H7 (cell line): ENCODE measurements at places on chromosomes 6 and 20.

DNA sequence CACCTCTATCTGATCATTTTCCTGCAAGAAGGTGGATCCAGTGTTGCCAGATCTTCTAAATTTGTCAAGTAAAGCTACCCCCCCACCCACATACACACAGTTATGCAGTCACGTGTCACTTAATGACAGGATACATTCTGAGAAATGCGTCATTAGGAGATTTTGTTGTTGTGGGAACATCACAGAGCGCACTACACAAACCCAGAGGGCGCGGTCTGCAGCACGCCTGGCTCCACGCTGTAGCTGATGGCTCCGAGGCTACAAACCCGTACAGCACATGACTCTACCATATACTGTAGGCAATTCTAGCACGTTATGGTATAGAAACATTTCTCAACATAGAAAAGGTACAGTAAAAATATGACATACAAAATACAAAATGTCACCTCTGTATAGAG lies 126.9 kb downstream of the SYCP2 start:
- no peak for DNase-seq

- no peak for DNase-seq
Observed at GRCh38 chr6:43833996-43834390, 64.0 kb downstream of the VEGFA start.

DNA sequence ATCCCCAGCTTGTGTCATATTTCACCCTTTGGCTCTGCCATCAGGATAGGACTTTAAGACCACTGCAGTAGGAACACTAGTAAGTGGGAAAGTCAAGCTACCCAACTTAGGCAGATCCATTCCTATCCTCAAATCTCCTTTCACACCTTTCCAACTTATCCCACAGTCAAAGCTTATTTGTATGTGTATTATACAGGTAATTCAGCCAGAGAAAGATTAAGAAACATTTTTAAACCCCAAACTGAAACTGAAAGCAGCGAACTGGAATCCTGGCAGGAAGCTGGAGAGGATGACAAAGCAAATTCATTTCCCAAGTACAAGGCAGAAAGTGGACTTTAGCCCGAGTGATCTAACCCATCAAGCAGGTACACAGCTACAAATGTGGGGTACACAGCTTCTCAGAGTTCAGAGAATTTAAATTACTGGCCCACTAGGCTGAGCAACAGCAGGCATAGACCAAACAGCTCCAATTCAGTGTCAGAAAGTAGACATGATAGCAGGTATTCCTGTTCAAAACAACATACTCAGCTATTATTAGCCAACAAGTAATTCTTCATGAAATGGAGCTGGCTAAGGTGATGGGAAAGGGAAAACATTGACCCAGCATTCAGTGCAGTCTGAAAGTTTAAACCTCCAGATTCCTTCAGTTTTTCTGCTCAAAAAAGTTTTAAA lies 39.1 kb downstream of the ILRUN start:
- no peak for DNase-seq

- DNase-seq, result no peak
Observed at GRCh38 chr6:142883011-142883410, 62.0 kb downstream of the HIVEP2 start.

DNA sequence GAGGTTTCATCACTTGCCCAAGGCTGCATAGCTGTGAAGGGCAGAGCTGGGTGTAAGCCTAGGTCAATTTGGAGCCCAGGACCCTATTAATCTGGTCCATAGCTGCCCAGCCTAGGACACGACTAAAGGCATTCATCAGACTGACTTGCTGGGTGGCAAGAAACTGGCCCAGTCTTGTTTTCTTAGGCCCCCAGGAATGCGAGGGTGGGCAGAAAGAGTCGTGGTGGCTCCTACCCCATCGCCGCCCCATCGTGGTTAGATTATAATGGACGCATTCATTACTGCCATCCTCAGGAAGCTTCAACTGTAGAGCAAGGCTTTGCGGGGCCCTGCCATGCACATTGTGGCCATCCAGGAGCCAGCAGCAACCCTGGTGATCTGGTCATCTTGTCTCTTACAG lies 16.1 kb downstream of the DYNLRB1 start:
- DNase-seq, result no peak

GRCh38 chr6:162773996-162774395 lies 46.2 kb downstream of the PACRG start:
- DNase-seq, result no peak

- no peak for DNase-seq
Observed at GRCh38 chr20:57251344-57251743, 15.1 kb downstream of the BMP7 start.

GRCh38 chr6:106413722-106414121 lies 53.2 kb downstream of the CRYBG1 start:
- DNase-seq, result no peak

DNA sequence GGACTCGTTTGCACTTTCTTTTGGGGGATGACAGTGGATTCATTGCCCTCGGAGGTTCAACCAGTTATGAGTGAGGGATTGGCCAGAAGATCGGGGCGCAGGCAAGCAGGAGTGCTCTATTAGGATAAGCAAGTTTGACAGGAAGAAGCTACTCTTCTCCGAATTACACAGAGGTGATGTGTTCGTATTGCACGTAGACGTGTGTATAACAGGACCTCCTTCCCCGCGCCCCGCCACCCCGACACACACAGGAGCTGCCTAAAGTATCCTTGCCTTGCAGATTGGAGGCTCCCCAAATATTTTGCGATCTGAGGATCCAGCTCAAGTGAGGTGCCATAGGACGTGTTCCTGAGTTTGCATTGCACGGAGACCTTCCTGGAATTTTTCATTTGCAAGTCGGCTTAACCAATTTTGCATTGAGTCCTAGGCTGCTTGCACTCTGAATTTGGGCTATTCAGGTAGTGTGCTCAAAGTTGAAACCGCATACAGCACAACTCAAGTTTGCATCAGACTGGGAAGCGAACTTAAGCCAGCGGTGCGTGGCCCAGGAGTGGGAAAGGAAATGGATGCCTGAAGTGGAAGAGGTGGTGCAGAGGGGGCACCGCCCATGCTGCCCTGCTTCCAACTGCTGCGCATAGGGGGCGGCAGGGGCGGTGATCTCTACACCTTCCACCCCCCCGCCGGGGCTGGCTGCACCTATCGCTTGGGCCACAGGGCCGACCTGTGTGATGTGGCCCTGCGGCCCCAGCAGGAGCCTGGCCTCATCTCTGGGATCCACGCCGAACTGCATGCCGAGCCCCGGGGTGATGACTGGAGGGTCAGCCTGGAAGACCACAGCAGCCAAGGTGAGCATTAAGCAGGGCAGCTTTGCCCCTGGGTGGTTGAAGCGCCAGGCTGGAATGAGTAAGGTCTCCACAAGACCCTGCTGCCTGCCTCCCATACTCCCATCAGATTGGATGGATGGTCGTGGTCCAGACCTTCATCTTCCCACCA lies 770 bp downstream of the TCF19 start:
- peak; percentile 89 for DNase-seq

DNA sequence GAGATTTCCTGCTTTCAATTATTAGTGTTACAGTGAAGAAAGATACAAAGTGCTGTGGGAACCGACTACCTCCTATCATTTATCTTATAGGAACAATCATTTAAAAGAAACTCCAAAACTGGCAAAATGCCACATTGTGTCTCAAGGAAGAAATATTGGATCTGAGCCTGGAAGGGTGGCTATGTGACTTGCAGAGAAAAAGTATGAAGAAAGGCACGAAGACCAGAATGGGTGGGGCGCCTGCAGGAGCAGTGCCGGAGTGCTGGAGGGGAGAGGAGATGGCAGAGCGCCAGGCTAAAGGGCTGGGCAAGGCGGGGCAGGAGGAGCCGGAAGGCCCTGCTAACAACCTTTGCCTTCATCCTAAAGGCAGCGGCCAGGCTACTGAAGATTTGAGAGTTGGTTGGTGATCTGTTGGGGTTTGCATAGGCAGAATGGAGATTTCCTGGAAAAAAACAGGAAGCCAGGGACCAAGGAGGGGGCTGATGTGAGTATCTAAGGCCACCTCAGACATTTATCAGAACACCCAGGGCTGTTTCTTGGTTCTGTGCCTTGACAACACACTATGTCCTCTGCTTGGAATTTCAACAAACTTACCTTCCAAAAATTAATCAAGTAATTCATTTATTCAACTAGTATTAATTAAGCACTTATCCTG lies 125.6 kb downstream of the MAFB start:
- no peak for DNase-seq

- DNase-seq, result no peak
Observed at GRCh38 chr6:108927927-108928326, 79.7 kb downstream of the ARMC2 start.

DNA sequence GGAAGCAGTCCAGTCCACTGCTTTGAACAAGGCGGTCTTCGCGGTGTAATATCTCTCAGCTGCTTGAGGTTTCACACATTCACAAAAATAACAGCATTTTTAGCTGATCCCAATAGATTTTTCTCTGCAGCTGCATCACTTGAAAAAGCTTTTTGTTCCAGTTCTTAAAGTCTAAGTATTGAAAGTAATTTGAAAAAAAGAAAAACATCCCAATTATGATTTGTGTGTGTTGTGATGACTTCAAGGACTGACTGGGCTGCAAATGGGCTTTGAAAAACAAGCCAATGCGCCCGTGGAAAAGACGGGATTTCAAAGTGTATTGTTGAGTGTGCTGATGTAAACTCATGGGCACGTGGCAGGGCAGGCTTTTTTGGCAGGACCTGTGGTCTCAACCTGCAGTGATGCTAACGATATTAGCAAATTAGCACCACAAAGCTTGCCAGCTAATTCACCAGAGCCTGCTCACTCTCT lies 151.1 kb downstream of the TMEM242 start:
- DNase-seq, result no peak

DNA sequence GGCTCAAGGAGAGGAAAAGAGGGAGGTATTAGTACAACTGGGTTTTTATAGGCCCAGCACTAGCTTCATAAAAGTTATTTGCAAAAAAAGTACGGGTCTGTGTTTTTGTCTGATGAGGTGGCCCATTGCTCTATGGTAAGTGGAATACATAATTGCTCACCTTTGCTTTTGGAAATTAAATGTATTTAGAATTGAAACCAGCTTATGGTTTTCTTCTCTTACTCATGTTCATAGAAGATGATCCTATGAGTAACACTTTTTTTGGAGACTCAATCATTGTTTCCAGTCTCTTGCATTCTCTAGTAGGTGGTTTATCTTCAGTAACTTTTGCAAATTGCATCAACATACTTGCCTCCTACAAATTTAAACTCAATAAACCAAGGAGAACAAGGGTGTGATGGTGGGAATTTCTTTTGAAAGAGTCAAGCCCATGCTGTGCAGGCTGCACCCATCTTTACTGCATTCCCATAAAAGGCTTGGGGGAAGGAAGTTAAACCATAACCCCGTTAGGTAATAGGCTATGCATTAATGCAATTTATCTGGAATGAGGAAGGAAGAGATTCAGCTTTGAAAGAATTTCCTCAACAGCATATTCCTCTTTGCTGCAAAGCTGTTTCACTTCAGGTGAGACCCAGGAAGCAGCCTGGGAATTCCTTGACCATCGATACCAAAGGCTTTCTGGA lies 48.5 kb upstream of the EDN1 start:
- no peak for DNase-seq

- DNase-seq, result no peak
Observed at GRCh38 chr20:43752561-43753301, 25.9 kb upstream of the GTSF1L start.

GRCh38 chr20:11867291-11867919 lies 50.3 kb upstream of the BTBD3 start:
- DNase-seq, result no peak

DNA sequence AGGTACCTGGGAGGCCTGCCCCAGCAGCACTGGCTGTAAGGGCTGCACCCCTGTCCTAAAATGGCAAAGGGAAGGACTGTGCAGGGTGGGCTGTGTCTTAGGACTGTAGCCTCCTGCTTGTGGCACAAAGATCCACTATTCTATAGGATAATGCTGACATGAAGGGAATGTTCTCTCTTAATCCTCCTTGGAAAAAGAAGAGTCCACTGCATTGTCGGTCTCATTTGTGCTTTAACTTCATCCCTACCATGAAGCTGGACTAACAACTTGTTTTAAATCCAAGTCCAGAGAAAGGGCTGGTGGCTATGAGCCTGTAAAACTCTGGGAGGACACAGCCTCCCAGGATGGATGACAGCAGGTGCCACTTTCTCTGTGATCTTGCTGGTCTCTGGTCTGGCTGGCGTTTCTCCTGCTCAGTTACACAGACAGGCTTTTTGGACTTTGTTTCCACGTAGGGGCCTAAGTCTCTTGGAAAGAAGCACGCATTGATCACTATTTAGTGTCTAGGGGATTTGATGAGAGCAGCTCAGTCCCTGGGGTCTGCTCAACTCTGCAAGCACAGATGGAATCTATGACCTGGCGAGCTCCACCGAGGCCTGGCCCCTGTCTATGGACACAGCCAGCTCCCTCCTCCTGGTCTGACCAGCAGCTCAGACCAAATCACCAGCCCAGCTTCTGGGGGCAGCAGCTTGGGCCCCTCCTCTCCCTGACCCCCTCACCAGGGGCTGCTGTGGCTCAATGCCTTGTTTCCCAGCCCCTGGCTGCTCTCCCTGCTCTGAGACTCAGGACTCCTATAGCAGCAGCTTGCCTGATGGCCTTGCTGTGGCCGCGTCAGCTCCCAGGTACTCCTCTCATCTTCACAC lies 4.8 kb downstream of the CST3 start:
- no peak for DNase-seq

DNA sequence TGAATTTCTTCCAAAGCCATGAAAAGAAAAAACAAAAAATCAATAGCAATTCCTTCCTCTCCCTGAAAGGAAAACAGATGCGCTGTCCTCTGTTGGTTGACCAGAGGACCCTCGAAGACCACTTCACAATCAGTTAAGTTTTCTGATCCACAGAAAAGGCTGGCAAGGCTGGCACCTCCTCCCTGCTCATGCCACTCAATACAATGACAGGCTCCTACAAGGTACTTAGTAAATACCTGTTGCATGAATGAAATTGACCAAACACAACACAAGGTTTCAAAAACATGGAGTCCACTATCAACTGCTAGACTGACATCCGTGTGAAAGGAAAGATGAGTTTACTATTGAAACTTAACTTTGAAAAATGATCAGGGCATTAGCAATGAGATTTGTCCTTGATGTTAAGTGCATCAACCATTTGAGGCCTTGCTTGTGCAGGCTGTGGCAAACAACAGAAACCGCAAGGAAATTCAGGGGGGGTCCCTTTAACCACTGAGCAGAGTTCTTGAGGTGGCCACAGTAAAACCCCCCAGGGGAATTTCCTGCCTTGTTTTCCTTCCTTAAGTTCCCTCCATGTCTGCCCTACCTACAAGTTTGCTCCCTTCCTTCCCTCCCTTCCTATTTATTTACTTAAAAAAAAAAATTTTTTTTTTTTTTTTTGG lies 27.9 kb upstream of the RTF2 start:
- no peak for DNase-seq

DNA sequence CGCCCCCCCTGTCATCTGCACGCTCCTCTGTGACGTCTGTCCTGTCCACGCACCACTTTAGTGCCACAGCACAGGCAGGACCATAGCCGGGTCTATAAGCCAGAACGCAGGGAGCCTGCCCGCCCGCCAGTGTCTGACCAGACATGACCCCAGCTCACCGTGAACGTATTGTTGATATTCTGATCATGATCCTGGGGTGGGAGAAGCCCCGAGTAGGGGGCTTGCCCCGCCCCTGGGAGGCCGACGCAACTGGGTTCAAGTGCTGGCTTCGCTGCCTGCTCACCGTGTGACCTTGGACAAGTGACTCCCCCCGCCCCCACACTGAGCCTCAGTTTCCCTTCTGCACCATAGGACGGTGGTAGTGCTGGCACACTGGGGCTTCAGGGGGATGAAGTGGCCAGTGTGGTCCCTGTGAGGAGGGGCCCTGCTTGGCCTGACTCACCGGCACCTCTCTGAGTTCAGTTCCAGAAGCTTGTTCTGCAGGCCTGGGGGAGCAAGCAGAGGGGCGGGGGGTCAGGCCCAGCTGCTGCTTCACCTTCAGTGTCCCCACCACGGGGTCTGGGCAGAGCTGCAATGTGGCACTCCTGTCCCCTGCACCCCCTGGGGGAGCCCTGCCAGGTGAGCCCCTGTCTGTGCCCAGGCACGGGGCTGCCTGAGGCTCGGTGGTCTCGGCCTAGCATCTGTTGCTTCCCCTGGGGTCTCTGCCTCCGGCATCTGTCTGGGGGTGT lies 9.2 kb downstream of the RBBP8NL start:
- peak; percentile 60 for DNase-seq
